ENCODE measurements at places on chromosomes 2 and 18.

GRCh38 chr2:138433995-138434951 lies 67.3 kb upstream of the SPOPL start:
- no peak for DNase-seq

GRCh38 chr2:2229626-2230432 lies 101.2 kb downstream of the MYT1L start:
- no peak for DNase-seq

DNA sequence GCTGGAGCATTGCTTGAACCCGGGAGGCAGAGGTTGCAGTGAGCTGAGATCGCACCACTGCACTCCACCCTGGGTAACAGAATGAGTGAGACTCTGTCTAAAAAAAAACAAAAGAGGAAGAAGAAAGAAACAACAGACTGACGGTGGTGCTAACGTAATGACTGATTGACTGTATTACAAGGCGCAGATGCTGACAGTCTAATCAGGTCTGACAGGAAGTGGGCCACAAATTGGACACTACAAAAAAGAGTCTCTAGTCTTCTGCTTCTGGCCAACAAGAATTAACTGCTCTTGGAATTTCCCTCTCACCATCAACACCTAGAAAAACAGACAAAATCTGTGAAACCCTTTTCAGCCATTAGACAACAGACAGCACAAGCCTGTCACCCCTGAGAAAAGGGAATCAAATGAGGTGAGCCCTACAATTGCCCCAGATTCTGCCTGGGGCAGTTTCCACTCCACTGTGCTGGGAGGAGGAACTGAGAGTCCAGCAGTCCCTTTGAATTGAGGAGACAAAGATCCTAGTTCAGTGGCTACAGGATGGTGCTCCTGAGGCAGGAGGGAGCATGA lies 43.3 kb downstream of the SNED1 start:
- no peak for DNase-seq

DNA sequence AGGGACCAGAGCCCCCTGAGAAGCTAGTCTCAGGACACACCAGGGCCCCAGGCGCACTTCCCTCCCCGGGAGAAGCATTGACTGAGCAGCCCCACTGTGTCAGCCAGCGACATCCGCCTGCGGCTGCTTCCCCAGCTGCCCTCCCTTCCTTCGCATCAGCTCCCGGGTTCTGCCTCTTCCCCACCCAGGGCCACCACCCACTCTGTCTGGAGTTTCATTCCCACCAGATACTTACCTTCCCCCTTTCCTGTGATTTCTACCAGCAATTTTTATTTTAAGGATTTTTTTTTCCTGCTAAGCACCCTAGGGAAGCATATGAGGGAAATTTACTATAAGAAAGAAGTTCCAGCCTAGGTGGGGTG lies 99.2 kb downstream of the SMAD7 start:
- DNase-seq = no peak

- DNase-seq = peak; percentile 91
These were observed 72.2 kb upstream of the CHRNA1 start for GRCh38 chr2:174836377-174836994.

DNA sequence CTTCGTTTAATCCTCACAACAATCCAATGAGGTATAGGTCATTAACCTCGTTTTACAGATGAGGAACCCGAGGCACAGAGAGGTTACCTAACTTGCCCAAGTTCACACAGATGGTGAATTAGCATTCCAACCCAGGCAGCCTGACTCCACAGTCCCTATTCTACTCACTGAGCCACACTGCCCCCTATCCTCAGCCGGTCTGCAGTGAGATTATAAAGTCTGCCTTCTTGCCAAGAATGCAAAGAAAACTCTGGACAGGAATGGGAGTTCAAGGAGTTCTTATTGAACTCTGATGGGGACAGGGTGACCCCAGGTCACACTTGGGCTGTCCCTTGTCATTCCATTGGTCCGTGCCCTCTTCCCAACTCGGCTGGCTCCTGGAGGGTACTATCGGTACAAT lies 118.1 kb upstream of the MSH6 start:
- DNase-seq = no peak

GRCh38 chr2:73006969-73007710 lies 64.4 kb downstream of the SFXN5 start:
- DNase-seq = no peak

GRCh38 chr18:51399491-51400122 lies 202.1 kb upstream of the MEX3C start:
- DNase-seq = no peak

DNA sequence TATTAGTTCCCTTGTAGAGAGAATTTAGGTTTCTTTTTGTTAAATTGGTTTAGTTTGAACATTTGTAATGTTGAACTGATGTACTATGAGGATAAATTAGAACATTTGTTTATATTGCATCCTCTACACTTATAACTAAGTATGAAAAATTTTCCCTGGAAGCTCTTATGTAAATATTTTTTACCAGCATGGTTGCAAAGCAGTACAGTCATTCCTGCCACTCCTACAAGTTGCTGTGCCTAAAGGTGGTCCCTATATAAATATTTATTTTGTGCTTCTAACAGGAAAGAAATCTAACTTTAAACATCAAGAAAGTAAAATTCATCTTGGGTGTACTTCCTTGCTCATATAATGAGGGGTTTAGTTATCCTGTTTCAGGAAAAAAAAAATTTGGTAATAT lies 14.2 kb downstream of the TWSG1 start:
- DNase-seq = no peak
